Activated CD4-positive, alpha-beta T cell treated with anti-CD3 and anti-CD28 coated beads for 36 hours (primary cell): ENCODE measurements at places on chromosomes 12 and 14. TPM values are rescaled to one million over a fixed set of nuclear protein-coding genes. Genes with fewer than 3 reads are reported as not detected.

DNA sequence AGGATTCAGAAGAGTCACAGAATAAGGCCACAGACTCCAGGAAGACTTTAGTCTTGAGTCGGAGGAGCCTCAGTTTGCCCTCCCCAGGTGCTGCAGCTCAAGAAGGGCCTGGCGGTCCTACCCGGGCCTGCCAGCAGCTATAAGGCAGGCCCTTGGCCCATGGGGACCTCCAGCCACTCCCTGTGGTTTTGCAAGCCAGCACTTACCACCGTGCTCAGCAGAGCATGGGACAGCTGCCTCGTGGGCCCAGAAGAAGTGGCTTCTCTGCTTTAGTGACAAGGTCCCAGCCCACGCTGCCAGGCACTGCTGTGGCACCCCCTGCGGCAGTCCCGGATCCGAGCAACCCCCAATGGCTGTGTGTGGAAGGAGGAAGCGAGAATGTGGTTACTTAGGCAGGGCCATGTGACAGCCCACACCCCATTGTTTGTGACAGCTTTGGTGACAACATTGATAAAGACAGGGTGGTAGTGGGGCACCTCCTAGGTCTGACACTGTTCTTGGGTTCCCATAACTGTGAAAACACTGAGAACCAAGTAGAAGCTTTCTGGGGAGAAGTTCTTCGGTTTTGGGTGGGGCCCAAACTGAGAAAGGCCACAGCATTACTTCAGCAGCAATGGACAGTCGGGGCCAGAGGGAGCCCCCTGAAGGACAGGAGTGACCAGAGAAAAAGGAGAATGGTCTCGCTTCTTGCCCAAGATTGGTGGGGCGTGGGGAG, at the start of gene SELPLG:
TSS of gene SELPLG (minus strand) at position 361 of the 715 bp plus-strand sequence. CDS start 9,587 bp downstream, outside the sequence.
- peak; percentile 92 for DNase-seq

GRCh38 chr14:71555654-71556559, 376.3 kb upstream of the RGS6 start:
- peak; percentile 81 for DNase-seq

The KCNH3 gene
- total RNA-seq = 2.4 TPM

The C3AR1 gene
- 0.57 TPM for total RNA-seq
